Activated CD8-positive, alpha-beta memory T cell treated with anti-CD3 and anti-CD28 coated beads for 4 hours (primary cell): ENCODE measurements at places on chromosomes 4 and X.

GRCh38 chrX:57528670-57529255, 63.0 kb upstream of the ZXDB start:
- DNase-seq: no peak

DNA sequence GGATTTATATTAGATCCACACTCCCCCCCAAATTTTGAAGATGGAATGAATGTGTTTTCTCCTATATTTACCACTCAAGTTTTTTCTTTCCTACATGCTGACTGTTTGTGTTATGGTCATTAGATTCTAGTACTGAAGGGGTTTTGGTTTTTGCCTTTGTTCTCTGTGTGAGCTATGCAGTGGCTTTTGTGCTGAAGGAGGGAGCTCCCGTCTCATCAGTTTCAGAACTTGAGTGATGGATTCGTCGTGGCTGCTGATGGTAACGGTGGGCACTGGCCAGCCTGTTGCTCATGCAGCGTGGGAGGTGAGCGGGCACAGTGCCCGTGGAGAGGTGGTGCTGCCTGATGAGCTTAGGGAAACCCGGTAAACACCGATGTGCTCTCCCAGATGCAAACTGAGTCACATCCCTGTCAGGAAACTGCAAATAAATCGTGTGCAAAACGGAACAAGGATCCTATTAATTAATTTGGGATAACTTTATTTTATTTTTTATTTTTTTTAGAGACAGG, 101.5 kb downstream of the SORBS2 start:
- no peak for DNase-seq

DNA sequence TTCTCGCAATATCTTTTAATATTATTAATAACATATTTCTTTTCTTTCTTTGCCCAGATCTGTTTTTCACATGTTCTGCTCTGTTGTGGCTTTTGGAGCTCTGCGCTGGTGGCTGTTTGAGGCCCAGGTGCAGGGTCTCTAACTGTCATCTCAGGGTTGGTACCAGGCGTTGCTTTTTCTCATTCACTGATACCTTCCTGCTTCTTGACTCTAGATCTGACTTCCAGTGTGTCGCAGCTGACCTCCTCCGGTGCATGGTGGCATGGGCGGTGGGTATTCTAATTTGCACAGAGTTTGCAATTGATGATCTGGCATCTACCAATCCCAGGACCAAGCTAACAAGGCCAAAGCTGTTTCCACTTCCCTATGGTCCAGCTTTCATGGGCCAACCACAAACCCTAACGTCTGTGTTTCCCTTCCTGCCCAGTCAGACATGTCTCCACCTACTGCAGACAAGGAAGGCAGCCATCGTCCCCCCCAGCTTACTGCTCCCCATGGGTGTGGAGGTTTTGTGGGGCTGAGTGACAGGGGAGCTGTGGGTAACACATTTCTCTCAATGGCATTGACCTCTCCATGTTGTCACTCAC, 25.2 kb downstream of the LETM1 start:
- no peak for DNase-seq

DNA sequence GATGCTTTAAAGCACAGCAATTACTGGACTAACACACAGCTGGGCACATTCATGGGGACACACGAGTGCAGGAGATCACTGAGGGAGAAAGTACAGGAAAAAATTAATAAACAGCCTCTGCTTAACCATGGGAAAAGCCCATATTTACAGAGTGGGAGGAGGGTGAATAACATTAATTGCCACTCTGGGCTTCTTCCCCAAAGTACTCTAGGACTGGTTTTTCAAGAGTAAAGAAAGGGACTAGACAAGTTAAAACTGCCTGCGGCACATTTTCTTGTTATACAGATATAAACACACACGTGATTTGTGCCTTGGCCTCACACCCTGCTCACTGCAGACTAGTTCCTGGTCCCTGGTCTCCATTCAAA, 179.7 kb upstream of the TET2 start:
- no peak for DNase-seq

GRCh38 chr4:93178279-93178678, 650.3 kb upstream of the ATOH1 start:
- DNase-seq: no peak

- DNase-seq: no peak
Measured at GRCh38 chrX:101409043-101409442, 1.0 kb downstream of the HNRNPH2 start.

DNA sequence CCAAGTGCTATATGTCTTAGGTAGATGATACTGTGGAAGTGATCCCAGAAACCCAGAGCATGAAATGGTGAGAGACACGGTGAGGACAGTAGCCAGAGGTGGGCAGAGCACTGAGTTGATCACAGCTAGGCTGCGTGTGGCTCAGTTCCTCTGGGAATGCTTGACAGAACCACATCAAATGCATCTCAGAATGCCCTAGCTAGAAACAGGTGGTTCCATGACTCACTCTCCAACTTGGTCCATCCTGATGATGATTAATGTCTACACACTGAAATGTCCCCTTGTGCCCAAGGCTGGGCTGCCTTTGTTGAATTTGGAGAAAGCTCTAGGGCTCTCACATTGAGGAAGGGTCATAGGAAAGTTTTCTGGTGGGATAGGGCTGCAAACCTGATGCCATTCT, 113.6 kb downstream of the ZNF518B start:
- no peak for DNase-seq

DNA sequence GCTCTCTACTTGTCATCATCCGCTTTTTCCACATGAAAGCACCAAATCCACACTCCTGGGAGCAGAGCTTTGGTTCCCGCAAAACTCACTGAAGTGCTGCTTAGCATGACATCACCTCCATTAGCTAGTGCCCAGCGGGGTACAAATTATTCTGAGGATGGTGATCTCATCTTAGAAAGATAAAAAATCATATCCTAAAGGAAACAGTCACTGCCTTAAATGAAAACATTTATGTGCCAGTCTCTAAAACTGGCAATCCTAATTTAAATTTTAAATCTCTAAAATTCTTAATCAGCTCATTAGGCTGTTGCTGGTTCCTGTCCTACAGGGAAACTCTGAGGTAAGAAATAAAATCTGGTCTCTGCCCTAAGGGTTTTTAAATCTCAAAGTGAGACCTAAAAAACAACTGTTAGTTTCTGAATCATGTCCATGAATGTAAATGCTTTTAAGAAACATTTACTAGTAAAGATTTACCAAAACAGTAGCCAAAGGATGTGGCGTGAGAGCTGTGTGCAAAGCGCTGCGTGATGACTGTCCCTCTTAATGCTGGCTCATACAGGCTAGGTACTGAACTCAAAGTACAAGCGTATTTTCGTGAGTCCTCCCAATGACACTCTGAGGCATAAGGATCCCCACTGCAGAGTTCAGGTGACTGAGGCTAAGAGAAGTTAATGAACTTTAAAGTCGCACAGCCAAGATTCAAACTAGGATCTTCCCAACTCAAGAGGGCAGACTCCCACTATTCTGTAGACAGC, 4.5 kb downstream of the CASP3 start:
- no peak for DNase-seq

DNA sequence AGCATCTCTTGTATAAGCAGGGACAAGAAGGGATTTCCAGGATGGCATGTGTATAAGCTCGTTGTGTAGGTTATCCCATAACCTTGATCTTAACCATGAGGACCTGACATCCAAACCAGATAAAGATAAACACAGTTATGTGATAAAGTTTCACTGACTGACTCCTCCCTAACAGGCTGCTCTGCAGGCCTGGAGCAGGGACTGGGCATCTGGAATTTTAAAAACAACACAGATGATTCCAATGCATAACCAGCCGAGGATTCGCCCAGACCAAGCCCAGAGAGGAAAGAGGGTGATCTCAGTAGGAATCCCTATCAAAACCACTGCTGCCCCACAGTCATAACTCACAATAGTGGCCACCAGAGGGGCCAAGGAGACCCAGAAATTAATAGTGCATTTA, 22.7 kb downstream of the KLF3 start:
- no peak for DNase-seq

GRCh38 chr4:86960557-86960961, 25.7 kb downstream of the AFF1 start:
- DNase-seq: no peak

- no peak for DNase-seq
Measured at GRCh38 chr4:136302566-136302965, 1229.7 kb downstream of the PCDH18 start.

GRCh38 chr4:52670739-52671138, 11.6 kb upstream of the USP46 start:
- DNase-seq: no peak

DNA sequence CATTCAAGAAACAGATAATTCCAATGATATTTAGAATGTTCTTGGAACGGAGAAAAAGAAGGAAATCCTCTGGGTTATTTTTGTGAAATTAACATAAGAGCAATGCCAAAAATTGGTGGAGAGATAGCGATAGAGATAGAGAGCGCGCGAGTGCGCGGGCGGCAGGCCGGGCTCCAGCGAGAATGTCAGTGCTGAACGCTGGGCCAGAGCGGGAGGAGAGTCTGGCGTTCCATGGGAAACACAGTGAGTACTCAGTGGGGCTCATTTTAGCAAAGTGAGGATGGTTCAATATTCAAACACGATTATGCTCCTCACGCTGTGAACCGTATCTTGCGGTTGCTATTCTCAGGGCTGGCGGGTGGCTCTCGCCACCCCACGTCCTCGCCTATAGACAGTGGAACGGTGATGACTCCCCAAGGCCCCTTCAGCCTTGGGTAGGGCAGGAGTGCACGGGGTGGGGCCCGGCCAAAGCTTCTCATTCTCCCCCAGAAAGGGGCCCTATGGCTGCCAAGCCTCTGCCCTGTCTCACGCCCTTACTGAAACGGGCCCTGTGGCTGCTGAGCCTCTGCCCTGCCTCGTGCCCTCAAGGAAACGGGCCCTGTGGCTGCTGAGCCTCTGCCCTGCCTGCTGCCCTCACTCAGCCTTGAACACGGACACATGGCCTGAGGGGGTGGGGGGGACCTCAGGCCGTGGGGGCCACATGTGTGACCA, 16.9 kb downstream of the CPLX1 start:
- no peak for DNase-seq

- no peak for DNase-seq
Measured at GRCh38 chrX:135737366-135738071, 24.1 kb downstream of the CT45A1 start.

GRCh38 chr4:54954656-54955388, 170.6 kb downstream of the KDR start:
- no peak for DNase-seq

- no peak for DNase-seq
Measured at GRCh38 chrX:38669428-38669827, 108.1 kb downstream of the TSPAN7 start.

GRCh38 chrX:8323356-8323755, 141.3 kb upstream of the VCX3B start:
- DNase-seq: no peak

- no peak for DNase-seq
Measured at GRCh38 chrX:23246001-23246400, 88.6 kb upstream of the PTCHD1 start.

GRCh38 chrX:84078991-84079390, 109.0 kb downstream of the RPS6KA6 start:
- no peak for DNase-seq

DNA sequence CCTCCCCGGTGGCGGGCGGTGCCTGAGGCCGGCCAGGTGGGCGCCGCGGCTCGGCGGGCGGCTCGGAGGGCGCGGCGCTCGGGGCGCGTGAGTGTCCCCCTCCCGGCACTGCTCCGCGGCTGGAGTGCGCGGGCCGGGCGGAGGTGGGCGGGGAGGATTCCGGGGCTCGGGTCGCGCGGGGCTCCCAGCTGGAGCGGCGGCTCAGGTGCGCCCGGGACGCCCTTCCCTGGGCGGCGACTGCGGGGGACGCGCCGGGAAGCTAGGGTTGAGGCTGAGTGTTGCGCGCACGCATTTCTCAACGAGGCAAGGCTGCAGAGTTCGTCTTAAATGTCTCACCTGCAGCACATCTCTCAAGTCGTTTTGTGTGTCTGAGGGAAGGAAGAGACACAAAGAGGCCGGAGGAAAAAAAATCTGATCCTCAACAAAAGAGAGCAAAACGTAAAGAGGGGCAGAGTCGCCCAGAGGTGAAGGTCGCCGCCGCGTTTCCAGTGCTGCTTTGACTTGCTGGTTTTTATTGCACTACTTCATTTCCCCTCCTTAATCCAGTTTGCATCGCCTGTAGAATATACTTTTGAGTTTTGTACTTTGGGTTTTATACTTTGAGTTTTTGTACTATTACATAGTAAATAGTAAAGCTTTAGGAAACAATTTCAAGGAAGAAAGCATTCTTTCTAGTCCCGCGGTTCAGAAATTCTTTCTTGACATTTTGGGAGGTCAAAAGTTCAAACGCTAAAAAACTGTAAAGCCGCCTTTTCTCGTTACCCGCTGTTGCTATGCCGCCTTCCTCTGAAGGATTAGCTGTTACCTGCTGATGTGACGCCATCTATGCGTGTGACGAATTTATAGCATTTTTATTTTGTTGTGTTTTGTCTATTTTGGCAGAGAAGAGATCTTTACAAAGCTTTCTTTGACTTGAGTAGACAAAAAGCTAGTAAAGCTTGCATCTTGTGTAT, 106.5 kb upstream of the STOX2 start:
- DNase-seq: no peak

- no peak for DNase-seq
Measured at GRCh38 chr4:99201690-99202089, 17.4 kb downstream of the ADH6 start.

- no peak for DNase-seq
Measured at GRCh38 chr4:10589321-10589720, 95.2 kb downstream of the CLNK start.

GRCh38 chrX:16466640-16467432, 183.1 kb upstream of the S100G start:
- DNase-seq: no peak

DNA sequence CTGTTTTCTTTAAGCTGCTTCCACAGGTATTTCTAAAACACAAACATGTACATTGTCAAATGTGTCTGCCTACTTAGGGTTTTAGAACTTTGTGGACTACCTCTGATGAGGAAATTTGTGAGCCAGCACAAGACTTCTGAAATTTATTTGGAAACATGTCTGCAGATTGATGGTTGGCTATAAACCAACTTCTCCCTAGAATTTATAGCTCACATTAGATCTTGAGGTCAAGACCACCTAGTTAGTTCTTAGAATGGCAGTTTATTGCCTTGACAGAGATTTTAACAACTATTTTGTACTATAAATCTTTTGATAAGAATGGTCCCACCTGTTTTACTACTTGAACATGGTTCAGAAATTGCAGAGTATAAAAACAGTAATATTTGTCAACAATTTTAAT, 72.7 kb upstream of the AADAT start:
- DNase-seq: no peak

DNA sequence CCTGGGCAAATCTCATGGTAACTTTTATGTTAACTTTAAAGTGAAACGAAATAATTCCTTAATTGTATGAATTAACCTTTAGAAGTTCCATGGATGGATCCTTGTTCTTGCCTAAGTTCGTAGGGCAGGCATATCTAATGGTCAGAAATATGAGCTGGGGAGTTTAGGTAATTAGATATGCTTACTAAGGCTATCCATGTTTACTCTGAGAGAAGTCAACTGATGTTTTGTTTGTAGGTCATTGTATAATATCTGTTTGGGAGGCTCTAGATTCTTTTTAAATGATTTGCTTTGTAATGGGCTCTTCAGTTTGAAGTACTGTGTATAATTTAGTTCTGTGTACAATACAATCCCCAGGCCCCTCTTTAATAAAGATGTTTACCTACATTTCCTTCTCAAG, 117.0 kb downstream of the DCK start:
- no peak for DNase-seq
